Tibial artery (tissue), 4 donors: ENCODE measurements at places on chromosomes 11 and 22.

- no peak for DNase-seq
Observed at GRCh38 chr11:35036639-35037038, 102.3 kb upstream of the CD44 start.

- DNase-seq = no peak
Observed at GRCh38 chr22:35409783-35410662, 10.1 kb downstream of the MCM5 start.

DNA sequence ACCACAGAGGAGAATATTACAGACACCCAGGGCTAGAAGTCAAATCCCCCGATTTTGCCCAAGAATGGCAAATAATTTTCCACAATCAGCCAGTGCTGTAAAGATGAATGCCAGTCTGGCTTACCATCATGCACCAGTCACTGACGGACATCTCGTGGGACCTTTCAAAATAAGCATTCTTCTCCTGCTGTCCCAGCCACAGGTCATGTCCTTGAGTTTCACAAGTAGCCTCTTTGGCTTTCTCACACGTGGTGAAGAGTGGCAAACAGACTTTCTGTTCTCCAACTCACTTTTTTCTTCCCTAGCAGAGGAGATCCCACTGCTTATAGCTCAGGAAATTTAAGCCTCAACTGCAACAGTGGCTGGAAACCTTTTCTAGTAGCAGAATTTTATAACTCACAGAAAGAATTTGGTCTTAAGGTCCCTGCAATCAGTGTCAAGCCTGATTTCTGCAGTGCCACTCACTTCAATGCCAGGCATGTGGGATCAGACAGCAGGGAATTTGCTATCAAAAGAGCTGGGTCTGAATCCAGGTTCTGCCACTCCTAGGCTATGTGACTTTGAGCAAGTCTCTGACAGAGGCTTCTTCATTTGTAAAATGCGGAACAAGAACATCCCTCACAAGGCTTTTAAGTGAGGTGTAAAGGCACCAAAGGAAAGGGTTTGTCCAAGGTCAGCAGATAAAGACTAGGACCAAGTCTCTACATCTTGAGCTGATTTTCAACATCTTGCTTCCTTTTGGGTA, 3.6 kb downstream of the PIK3IP1 start:
- DNase-seq = no peak

DNA sequence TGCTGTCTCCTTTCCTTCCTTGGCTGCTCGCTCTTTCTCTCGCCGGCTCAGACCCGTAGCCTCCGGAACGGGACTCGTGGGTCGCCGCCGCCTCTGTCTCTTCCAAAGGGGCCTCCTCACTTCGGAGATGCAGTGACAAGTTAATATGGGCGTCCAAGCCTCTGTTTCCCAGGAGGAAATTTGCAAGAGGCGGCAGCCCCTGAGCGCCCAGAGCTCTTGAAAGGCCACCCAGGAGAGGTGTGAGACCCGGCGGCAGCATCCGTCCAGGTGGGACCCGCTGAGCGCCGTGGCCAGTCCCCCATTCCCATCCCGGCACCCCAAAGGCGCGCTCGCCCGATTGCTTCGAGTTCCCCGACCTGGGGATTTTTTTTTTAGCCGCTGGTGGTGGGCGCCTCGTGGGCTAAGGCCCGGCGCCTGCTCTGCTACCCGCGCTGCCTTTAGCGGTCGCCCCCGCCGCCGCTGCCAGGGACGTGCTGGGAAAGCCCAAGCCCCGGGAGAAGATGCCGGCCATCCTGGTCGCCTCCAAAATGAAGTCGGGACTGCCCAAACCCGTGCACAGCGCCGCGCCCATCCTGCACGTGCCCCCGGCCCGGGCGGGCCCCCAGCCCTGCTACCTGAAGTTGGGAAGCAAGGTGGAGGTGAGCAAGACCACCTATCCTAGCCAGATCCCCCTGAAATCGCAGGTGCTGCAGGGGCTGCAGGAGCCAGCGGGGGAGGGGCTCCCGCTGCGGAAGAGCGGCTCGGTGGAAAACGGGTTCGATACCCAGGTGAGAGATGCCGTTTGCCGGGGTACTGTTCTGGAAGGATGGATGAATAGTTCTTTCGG, 772 bp downstream of the NAV2 start:
- DNase-seq = no peak

DNA sequence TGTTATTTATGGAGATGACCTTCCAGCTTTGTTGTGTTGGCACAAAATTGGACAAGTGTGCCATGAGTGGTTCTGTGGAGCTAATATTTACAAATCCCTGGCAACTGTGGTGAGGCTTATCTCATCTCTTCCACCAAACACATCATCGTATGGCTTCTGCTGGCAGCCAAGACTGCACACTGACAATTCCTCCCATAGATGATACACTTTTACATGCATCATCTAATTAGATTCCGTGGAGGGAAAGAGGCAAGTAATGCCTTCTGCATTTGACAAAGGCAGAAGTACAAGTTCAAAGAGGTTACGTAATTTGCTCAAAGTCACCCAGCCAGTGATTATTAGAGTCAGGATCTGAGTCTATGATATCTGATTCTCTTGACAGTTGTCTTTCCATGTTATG, 62.7 kb upstream of the KIRREL3 start:
- DNase-seq = no peak

DNA sequence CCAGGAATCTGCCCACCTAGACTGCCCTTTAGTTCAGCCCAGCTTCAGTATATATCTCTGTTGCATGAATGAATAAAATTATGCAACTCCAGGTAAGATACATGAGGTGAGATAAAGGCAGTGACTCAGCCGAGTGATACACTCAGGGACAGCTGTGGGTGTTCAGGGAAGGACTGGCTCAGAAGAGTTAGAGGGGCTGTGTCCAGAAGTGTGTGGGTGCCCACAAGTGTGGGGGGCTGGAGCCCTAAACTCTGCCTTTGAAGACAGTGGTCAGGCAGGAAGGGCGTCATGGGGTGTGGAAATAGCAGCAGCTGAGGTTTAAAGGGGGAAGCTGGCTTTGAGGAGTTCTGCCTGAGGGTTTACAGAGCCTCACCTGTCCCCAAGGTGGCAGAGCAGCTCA, 8.3 kb downstream of the FTH1 start:
- no peak for DNase-seq

DNA sequence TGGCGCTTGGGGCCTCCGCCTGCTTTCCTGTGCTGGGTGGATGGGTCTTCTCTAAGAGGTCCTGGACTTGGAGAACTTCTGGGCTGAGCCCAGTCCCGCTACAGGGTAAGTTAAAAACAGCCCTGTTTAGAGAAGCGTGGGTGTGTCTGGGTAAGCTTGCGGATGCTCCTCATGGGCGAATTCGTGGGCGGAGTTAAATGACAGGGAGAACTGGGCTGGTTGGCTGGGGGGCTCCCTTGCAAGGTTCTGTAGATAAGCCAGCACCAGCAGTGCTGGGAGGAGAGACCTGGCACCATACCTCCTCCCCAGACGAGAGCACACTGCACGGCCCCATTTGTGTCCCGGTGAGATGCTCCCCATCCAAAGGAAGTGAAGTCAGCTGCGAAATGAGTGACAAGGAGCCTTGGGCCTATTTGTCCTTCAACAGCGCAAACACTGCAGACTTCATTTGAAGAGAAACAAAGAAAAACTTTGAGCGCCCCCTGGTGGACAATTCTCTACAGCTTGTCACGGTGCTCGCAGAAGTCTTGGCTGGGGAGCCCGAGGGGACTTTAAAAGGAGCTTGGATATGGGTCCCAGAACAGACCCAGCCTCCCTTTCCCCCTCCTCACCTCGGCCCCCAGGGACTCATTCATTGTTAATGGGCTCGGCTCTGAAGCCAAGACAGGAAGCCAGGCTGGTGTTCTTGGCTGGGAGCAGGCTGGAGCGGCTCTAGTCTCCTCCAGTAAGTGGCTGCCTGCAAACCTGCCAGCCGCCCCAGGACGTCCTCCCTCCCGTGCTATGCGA, 39.5 kb downstream of the TP53I11 start:
- DNase-seq = peak; percentile 90

GRCh38 chr11:99135508-99135907, 114.8 kb downstream of the CNTN5 start:
- no peak for DNase-seq

- peak; percentile 45 for DNase-seq
Observed at GRCh38 chr11:62138630-62139425, 15.0 kb downstream of the INCENP start.

GRCh38 chr11:121318848-121319834, 26.6 kb downstream of the SC5D start:
- DNase-seq = no peak

GRCh38 chr11:12770435-12770834, 96.2 kb downstream of the TEAD1 start:
- no peak for DNase-seq

DNA sequence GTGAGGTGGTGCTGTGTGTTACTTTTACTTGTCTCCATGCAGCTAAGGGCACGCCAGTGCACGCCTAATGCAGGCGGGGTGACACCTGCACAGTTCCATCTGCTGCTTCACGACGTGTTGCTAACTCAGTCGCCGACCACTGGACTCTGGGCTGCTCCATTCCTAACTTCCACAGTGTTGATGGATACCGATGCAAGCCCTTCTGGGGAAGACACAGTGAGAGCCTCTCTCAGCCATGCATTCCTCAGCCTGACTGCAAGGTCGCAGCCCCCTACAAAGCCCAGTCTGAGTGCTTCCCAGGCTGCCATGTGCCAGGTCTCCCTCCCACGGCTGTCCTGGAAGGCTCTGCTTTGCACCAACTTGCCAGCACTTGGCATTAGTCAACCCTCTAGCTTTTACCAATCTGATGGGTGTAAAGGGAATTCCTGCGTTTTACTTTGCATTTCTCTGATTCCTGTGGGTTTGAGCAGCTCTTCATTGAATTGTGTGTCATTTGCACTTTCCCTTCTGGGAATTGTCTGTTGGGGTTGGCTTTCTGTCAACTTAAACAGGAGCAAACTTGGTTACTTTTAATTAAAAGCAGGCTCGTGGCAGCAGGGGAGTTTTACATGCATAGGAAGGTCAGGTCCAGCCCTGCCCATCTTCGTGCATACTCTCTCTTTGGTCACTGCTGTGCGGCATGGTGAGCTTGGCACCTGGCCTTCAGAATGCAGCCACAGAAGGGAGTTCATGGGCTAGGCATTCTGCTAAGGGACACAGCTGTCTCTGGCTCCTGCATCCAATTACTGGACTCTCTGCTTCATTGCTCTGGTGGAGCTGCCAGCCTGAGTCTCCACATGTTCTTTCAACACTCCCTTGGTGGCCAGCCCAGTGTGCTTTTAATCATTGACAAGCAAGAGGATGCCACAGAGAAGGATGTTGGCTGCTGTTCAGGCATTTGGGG, 34.6 kb upstream of the SHANK2 start:
- DNase-seq = no peak

DNA sequence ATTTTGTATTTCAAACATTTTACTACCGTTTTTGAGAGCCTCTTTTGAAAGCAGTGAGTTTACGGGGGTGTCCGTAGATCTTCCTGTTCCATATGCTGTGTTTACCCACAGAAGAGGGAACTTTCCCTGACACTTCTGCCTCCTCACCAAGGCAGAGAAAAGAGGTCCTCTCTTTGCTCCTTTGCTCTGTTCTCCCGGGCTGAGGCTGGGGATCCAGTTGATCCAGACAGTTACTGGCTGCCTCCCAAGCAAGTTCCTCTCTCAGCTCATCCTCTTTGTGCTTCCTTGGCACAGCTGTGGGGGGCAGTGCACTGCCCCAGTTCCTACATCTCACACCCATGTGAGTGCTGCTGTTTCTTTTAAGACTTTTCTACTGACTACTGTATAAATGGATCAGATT, 813.7 kb downstream of the NTM start:
- no peak for DNase-seq

GRCh38 chr22:49755631-49756001, 72.1 kb downstream of the BRD1 start:
- DNase-seq = no peak

GRCh38 chr11:306645-307371, 808 bp upstream of the IFITM2 start:
- no peak for DNase-seq

GRCh38 chr22:32668254-32669094, 133.0 kb upstream of the TIMP3 start:
- DNase-seq = no peak

DNA sequence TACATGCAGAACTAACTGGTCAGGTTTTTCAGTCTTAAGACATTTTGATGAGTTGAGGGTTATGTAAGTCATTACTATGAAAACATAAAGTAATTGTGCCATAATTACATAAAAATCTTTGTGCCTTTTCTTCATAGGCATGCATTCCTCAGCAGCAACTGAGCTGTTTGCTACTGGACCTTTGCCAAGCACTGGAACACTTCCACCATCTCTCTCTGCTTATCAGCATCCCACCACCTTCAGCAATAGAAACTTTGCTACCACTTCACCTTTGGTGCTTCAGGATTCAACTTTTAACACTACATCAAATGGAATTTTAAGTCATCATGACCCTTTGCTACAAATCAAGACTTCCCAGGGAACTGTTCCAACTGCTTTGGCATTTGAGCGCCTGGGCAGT, 39.0 kb downstream of the QSER1 start:
- DNase-seq = no peak

DNA sequence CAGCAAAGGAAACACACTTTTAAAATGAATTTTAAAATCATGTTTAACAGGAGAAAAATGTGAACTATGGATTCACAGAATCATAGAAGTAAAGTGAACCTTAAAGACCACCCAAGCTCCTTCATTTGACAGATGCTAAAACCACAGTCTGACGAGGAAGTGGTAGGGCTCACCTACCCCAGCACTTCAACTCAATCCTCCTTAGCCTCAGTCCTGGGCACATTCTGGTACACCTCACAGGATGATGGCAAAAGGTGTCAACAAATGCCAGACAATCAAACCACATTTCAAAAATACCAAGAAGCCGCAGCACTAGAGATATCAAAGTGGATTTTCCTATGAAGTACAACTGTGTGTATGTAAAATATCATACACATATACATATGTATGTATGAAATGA, 43.1 kb downstream of the PITPNB start:
- DNase-seq = no peak

DNA sequence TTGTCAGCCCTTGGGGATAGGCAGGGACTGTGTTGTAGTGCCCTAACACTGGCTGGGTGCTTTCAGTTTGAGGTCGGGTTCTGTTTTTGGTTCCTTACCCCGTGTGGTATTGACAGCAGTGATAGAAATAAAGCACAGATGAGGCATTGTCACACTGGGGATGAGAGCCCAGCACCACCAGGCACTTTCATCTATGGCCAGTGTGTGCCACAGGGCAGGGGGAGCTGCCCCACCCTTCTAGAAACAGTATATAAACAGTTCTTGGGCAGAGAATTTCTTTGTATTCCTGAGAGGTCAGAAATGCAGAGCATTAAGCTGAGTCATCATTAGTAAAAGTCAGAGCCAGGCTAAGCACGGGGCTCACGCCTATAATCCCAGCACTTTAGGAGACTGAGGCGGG, 23.1 kb upstream of the CDC42EP2 start:
- DNase-seq = no peak

DNA sequence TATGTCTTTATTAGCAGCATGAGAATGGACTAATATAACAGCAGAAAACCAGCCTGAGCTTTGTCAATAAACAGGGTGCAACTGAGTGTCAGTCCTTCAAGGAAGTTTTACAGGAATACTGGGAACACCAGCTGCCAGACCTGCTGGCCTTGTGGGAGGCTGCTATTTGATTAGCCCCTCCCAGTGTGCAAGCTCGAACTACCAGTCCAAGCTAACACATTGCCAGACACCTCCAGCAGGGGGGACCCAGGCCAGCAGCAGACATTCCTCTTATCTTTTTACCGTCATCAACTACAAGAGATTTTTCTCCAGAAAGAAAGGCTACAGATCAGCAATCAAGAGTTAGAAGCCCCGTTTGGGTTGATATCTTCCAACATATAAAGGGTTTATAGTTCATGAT, 942.8 kb upstream of the TENM4 start:
- no peak for DNase-seq
